ENCODE measurements at places on chromosomes 1 and 21.
A peak's percentile ranks its signal among the peaks of the same experiment; 100 is the strongest.

- no peak for DNase-seq
Measured at GRCh38 chr1:165598676-165599059, 32.4 kb upstream of the MGST3 start.

- DNase-seq = no peak
Measured at GRCh38 chr1:18300376-18300775, 180.4 kb upstream of the KLHDC7A start.

GRCh38 chr21:45490049-45490731 lies 52.0 kb downstream of the SLC19A1 start:
- no peak for DNase-seq

DNA sequence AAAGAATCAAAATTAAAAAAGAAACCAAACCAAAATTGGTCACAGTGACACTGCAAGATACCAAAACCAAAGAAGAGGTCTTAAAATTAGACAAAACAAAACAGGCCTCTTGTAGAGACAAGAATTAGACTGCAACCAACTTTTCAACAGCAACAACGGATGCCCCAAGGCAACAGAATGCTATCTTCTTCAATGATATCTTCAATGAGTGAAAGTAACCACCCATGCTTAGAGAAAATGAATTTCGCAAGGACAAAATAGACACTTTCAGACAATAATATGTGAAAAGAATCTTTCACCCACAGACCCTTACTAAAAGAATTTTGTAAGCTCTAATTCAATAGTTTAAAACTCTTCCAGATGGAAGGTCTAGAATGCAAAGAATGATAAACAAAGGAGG lies 41.7 kb downstream of the USP48 start:
- DNase-seq = no peak

GRCh38 chr1:63665824-63666223 lies 72.6 kb downstream of the PGM1 start:
- no peak for DNase-seq

DNA sequence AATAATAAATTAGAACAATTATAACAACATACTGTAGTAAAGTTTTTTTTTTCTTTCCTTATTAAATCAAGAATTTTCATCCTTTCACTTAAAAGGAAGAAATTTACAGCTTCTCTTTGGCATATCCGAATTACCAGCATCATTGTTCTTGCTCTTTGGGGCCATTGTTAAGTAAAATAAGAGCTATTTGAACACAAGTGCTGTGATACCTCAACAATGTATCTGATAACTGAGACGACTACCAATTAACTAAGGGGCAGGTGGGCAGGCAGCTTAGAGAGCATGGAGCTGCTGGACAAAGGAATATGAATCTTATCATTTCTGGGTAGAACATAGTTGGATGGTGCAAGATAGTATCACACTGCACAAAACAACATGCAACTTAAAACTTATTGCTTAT lies 719.9 kb upstream of the TMPRSS15 start:
- DNase-seq = no peak

- DNase-seq = no peak
Measured at GRCh38 chr1:168116327-168116799, 20.4 kb downstream of the GPR161 start.

DNA sequence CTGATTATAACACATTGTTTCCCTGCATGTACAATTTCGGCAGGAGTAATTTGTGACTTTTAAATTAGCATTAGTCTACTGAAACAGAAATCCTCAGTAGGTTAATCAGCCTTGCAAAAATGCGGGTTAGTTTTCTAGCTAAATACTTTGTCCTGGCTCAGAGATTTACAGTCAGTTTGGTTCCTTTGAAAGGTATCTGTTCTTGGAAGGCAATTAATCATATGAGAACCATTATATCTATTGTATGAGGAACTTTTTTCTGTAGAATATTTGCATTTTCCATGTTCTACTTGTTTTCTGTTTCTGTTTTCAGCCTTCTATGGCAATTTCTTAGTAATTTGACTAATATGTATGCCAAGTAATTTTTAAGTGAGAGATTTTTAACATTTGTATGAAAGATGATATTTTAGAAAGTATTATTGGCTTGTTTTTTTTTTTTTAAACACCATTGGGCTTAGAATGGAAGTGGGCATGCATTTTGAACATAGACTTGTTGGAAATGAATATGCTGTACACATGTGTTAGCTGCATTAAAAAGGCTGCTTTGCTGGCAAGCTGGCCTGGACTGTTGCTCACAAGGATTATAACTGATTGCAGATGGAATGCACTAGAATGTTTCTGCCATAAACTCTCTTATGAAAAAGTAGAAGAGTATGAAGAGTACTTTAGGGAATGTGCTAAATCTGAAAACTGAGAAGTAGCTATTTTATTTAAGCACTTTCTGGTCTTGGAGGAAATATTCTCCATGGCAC lies 26.2 kb downstream of the KIF1B start:
- no peak for DNase-seq

DNA sequence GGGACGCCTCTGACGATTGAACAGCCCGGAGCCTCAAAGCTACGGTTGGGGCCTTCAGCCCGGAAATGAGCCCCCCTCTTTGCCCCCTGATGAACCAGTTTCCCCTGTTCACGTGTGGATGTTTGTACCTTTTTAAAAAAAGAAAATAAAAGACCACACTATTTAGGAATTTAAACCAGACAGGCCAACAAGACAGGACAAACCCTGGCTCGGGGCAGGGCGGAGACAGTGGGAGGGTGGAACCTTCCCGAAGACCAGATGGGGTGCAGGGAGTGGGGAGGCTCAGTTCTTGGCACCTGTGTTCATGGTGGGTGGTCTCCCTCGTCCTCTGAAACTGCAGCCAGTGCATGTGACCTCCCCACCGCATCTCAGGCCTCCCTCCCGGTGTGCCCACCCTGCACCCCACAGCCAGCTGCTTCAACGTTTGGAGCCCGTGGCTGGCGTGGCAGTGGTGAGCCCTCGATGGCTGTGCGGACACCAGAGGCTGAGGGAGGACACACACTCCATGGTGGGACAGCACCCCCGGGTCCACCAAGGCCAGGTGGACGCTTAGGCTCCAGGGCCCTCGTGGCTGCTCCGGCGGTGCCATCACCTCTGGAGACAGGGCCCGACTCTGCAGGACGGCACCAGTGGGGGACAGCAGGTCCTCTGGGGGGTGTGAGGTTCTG lies 45.6 kb downstream of the COL18A1 start:
- no peak for DNase-seq

DNA sequence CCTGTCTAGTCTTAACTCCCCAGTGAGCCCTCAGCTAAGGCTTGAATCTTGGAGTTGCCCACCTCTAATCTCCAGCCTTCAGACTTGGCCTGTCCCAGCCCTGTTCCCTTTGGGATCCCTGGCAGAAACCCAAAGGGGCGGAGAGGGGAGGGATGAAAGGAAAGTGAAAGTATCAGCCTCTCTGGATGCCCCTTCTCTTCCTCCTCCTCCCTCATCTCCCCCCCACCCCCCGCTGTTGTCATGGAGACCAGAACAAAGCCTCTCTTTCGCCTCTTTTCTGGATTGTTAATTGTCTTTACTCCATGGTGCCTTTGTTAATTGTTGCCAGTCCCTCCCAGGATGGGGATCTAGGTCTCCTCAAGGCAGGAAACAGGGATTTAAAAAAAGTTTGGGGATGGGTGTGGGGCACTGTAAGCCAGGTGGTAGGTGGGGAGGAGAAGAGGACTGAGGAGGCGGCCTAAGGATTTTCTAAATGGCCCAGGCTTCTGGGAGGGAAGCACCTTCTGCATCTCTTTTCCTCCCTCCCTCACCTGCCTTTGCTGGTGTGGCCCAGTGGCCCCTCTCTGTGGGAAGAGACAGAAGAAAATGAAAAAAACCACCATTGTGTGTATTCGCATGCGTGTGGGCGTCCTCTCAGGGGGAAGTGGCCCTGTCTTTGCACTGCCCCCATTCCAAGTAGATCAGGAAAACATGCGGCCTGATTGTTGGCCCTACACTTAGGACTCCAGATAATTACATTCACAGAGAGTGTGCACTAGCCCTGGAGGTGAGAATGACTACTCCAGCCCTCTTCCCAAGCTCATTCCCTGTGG lies 7.5 kb upstream of the SOX13 start:
- no peak for DNase-seq

DNA sequence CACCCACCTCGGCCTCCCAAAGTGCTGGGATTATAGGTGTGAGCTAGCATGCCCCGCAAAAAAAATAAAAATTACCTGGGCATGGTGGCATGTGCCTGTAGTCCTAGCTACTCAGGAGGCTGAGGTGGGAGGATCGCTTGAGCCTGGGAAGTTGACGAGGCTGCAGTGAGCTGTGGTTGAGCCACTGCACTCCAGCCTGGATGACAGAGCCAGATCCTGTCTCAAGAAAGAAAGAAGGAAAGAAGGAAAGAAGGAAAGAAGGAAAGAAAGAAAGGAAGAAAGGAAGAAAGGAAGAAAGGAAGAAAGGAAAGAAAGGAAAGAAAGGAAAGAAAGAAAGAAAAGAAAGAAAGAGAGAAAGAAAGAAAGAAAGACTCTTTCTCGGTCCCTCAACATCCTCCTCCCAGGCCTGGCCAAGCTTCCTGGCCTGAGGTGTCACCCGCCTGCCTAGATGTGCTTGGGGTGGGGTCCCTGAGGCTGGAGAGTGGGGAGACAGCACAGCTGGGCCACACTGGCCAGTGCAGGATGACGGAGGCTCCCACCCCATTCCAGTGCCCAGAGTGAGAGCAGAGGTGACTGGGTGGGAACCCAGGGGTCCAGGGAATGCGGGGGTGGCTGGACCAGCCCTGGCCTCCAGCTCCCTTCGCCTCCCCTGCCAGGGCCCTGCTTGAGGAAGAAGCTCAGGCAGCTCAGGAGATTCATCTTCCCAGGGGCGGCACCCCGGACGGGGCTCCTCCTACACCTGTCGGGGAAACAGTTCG lies 10.2 kb upstream of the GNB1 start:
- no peak for DNase-seq

- peak; percentile 78 for DNase-seq
Measured at GRCh38 chr1:151534662-151535278, 5.3 kb upstream of the TUFT1 start.

GRCh38 chr1:153539395-153540093 lies 1.2 kb downstream of the S100A5 start:
- DNase-seq = no peak

- no peak for DNase-seq
Measured at GRCh38 chr1:10432910-10433700, 2.9 kb downstream of the CENPS start.

- no peak for DNase-seq
Measured at GRCh38 chr1:156014829-156015228, 5.9 kb downstream of the SSR2 start.

- DNase-seq = no peak
Measured at GRCh38 chr1:69661686-69662085, 94.0 kb downstream of the LRRC7 start.

DNA sequence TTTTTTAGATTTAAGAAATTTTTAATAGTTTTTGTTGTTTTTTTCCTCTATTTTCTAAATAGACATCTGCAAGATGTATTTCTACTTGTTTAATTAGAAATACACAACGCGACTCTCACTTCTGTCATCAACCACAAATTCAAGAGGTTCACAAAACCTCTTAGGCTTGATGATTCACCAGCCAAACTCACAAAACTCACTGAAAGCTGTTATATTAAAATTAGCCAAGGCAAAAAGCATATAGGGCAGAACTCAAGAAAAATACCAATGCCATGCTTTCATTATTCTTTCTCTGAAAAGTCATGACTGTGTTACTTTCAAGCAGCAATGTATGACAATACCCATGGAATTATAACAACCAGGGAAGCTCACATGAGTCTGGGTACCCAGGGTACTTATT lies 487.0 kb upstream of the RGS18 start:
- no peak for DNase-seq

- no peak for DNase-seq
Measured at GRCh38 chr1:192260076-192260475, 56.7 kb upstream of the RGS21 start.

DNA sequence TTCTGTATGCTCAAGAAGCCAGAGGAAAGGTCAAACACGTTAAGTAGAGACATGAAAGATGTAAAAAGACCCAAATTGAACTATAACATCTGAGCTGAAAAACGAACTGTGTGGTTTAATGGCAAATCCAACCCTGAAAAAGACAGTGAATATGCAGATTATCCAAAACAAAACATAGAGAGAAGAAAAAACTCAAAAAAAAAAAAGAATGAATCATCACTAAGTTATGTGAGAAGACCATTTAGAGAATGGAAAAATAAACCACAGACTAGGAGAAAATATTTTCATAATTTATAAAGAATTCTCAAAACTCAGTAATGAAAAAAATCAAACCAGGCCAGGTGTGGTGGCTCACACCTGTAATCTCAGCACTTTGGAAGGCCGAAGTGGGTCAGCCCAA lies 253.3 kb downstream of the PLPP3 start:
- DNase-seq = no peak

DNA sequence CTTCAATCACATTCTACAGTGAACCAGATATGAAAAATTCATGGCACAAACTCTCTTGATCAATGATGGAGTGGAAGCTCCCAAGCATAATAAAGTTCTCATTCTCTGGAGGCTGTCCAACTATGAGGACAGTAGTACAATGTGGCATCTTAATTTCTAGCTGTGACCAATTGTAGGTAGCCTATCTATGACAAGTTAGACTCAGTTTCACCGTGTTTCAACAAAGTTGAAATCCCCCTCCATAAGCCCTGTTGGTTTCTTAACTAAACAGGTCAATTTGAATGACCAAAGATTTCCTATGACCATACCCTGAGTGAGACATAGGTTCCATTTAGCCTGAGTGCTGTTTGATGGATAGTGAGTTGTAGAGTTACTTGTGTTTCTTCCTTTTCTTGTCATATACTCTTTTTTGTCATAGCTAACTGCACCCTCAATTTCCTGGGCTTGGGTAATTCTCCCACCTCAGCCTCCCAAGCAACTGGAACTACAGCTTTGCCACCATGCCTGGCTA lies 11.8 kb downstream of the PATJ start:
- no peak for DNase-seq

DNA sequence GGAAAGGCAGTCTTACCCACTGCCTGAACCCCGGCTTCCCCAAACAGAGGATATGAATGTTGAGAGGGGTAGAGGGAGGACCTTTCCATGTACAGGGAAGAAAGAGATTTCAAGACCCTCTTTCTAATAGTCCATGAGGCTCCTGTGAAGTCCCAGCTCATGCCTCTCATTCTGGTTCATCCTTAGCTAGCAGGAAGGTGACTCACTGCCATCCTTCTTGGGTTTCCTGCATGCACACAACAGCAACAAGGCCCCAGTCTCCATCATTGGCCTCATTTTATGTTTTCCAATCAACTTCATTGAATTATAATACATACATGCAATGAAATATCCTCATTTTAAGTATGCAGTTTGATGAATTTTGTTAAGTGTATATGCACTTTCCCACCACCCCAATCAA lies 46.2 kb downstream of the SYT2 start:
- no peak for DNase-seq

DNA sequence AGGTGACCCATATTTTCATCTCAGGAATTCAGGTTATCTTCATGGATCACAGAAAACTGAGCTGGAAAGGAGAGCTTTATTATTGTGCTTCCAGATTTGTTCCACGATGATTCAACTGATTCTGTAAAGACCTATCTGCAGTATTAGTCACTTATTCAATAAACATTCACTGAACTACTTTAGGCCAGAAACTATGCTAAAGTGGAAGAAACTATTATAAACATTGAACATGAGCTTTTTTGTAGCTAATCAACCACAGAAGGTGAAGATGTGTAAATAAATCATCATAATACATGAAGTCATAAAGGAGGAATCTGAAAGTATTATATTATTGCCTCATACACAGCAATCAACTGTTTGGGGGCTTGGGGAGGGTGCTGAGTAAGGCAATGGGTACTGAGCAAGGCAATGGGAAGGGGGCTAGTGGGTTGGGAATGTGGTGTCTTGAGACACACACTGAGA lies 30.6 kb upstream of the EXO1 start:
- no peak for DNase-seq

- DNase-seq = no peak
Measured at GRCh38 chr21:45747802-45748445, 104.4 kb downstream of the PCBP3 start.

Measured in activated CD4-positive, CD25-positive, alpha-beta regulatory T cell treated with anti-CD3 and anti-CD28 coated beads, Interleukin-2, amount 50 U/mL, for 72 hours (primary cell).